Esophagus muscularis mucosa (tissue), 4 donors: ENCODE measurements at places on chromosomes 16 and 17. TPM values are rescaled to one million over a fixed set of nuclear protein-coding genes. Genes with fewer than 3 reads are reported as not detected.

Gene TBC1D3I
- total RNA-seq, result 0.19 TPM

Gene GNG13
- not detected for total RNA-seq

Gene SMIM36
- not detected for total RNA-seq

Gene STH
- total RNA-seq, result not detected

Gene ST6GALNAC2
- total RNA-seq, result 17.8 TPM

DNA sequence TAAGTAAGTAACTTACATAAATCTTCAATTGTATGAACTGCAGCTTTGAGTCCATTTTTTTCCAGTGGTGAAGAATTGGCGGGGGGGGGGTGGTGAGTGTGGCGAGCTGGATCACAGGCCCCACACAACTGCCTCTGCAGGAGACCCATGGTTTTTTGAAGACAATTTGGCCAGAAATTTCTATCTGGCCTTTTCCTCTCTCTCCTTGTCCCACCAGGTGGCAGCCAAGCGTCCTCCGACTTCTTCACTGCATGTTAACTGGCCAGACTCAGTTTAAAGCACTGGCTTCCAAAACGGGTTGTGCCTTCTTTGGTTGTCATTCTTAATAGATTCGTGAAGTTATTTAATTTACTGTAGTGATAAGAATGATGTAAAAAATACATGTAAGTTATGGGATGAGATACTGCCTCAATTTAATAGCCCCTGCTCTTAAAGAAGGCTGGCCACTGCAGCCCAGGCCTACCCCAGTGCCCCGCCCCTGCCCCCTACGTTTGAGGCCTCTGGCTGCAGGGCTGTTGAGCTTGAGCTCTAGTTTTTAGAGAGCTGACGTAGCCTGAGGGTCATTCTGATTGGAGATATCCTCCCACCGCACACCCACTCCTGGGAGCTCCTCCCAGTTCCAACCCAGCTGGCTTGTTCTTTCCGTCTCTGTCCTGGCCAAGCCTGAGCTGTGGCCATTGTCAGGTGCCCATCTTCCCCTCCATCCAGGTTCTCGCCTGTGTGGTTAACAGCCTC, 36.4 kb downstream of the AKAP1 start:
- DNase-seq, result no peak

- DNase-seq, result no peak
Observed at GRCh38 chr16:70725024-70725911, 39.4 kb upstream of the MTSS2 start.

DNA sequence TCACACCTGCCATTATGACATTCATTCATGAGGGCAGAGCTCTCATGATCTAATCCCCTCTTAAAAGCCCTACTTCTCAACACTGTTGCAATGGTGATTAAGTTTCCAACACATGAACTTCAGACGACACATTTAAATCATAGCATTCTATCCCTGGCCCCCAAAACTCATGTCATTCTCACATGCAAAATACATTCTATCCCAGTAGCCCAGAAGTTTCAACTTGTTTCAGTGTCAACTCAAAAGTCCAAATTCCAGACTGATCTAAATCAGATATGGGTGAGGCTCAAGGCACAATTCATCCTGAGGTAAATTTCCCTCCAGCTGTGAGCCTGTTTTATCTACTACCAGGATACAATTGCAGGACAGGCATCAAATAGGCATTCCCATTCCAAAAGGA, 25.2 kb downstream of the LYRM1 start:
- DNase-seq, result no peak

DNA sequence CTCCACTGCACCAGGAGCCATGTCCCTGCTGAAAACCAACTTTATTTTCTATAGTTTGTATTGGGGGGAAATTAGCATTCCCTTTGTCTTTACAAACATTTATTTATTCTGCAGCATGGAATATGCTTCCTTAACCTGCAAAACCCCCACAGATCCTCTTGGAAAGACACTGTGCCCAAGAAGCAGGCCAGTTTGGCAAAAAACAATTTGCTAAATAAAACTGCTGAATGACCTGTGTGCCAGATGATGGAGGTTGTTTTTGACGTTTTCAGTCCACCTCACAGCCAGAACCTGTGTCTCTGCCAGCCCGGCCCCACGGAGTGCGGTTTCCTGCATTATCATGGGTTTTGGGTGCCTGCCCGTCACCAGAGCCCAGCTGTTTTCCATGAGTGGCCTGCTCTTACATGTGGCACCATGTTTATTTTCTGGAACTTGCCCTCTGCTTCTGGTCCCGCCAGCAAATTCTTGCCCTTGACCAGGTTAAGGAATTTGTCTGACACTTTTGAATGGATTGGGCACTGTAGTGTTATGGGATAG, 26.4 kb downstream of the ORC6 start:
- no peak for DNase-seq

DNA sequence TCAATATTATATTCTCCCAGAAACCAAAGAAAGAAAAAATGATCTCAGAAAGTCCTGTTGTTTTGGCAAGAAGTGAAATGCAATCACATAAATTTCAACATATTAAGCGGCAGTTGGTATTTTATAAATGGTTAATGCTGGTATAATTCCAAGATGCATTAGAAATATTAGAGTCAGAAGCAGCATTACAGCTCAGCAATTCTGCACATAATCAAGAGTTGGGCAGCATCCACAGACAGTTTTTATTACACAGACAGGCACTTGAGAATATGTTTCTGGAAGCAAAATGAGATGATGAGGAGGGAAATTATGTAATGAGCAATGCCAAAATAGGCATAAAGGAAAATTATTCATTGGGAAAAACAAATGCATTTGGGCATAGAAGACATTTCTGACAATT, 148.1 kb downstream of the KCNJ2 start:
- DNase-seq, result no peak

- DNase-seq, result no peak
Observed at GRCh38 chr17:56167491-56167890, 14.2 kb downstream of the ANKFN1 start.

DNA sequence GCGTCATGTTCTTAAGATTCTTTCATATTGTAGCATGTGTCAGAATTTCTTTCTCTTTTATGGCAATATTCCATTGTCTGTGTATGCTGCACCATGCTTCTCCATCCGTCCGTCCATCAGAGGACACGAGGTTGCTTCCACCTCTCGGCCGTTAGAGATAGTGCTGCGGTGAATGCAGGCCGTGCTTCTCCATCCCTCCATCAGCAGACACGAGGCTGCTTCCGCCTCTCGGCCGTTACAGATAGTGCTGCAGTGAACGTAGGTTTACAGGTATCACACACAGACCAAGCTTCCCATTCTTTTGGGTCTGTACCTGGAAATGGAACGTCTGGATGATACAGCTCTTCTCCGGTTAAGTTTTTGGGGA, 113.5 kb downstream of the CMIP start:
- no peak for DNase-seq

DNA sequence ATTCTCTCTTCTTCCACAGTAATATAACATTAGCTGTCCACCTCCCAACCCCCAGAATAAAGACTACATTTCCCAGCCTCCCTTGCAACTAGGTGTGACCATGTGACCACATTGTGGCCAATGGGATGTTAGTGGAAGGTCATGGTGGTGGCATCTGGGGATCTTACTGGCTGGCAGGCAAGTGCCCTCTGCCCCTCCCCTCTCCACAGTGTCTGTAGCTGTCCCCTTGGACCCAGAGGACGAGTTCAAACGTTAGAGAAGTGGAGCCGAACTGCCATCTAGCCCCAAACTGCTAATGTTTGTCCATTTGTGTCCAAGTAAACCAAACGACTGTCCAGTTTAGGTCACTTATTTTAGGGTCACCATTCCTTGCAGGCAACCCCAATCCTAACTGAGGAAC, 26.6 kb upstream of the KCNG4 start:
- DNase-seq, result no peak

- no peak for DNase-seq
Observed at GRCh38 chr17:20086416-20087076, 77.4 kb downstream of the SPECC1 start.

- DNase-seq, result no peak
Observed at GRCh38 chr16:80189476-80190175, 351.2 kb upstream of the DYNLRB2 start.

DNA sequence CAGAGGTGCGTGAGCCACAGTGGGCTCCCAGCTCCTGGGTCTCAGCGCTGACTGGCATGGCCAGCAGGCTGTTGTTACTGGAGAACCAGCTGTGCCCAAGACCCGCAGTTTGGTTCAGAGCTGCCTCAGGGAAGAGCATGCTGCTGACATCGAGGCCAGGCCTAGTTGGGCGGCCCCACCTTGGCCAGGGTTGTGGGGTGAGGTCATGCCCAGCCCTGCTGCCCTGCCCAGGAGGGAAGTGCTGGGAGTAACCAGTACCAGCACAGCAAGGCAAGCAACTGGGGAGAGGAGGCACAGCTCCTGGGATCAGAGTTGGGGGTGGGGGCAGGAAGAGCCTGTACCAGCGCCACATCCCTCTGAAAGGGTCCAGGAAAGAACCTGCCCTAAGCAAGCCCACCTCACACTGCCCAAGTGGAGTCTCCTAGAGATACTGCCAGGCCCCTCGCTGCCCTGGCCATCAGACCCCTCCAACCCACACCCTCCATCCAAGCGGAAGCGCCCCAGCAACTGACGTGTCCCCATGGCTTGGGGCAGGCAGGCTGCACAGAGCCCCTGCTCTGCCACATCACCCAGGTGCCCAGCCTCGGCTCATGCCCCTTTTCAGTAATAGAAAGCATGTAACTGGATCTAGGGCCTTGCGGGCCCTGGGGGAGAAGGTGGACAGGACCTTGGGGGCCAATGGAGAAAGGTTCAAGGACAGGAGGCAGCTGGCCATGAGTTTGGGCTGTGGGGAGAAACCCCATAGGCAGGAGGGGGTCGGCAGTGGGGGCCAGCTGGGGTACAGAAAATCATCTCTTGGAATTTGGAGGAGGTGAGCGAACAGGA, 990 bp downstream of the DOK4 start:
- no peak for DNase-seq

- no peak for DNase-seq
Observed at GRCh38 chr17:50360486-50361115, 12.4 kb downstream of the MRPL27 start.

DNA sequence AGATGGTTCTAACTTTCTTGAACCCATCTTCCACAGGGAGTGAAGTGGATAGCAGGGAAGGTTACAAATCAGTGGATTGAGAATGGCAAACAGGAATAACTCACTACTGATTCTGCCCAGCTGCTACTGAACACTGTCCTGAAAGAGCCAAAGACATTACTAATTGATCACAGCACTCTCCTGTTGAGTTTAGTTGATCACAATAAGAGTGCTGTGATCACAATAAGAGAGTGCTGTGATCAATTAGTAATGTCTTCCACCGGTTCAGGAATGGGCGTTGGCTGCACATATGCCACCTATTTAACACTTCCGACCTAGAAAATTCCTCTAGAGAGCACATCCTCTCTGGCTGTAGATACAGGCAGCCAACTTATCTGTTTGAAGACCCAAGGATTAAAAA, 11.4 kb downstream of the CFAP97D1 start:
- no peak for DNase-seq

DNA sequence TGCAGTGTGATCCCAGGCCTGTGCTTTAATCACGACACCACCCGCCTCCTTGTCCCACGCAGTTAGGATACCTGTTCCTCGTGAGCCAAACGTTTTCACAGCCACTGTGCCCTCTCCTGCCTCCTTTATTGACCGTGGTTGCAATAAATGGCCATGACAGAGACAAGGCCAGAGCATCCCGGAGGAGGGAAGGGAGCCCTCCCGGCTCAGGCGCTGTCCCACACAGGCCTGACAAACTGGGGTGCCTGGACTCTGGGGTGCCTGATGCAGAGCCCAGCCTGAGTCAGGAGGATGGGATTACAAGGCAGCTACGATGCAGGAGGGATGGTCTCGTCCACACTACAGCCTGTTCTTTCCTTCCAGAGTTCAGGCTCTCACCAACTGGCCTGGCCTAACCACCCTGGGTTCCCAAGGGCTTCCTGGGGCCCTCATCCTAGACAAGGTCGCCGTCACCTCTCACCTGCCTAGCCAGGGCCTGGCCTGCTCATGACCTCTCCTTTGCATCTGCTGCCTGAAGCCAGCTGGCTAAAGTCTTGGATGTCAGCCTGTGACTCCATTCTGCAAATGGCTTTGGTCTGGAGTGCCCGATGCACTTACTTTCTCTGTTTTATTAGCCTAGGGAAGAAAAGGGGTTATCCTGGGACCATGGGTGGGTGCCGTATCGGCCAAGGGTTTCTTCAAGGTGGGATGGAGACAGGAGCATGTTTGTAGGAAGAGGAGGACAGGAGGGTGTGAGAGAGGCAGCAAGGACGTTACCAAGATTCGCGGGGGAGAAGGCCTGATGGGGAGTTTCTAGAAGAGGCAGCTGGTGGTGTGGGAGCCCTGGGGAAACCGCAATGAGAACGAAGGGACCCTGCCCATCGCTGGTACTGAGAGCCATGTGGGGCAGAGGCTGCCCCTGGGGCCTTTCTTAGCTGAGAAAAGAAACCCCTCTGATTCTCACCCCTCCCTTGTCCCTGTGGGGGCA, 234.3 kb upstream of the TNRC6C start:
- peak; percentile 64 for DNase-seq

DNA sequence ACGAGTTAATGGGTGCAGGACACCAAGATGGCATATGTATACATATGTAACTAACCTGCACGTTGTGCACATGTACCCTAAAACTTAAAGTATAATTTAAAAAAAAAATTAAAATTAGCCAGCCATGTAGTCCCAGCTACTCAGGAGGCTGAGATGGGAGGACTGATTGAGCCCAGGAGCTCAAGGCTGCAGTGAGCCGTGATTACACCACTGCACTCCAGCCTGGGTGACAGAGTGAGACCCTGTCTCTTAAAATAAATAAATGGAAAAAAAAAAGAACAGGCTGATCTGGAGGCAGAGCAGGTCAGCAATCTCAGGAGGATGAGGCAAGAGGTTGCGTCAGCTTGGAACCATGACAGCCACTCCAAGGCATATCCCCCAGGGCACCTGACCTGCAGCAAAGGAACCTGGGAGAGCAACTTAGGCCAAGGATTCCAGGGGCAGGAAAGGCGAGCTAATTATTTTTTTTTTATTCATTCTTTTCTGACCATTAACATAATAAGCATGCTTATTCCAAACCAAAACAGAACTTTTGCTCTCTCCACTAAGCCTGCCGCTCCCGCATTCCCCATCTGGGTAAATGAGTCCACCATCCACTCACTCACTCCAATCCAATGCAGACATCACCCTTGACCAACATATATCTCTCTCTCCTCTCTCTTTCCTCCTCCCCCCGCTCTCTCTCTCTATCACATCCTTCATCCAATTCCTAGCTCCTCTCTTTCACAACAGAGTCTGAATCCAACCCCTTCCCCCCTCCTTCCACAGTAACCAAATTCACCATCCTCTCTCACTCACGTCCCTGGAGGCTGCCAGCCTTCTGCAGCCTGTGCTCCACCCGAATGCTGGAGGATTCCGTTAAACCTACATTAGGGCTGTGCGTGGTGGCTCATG, 47.7 kb downstream of the TK2 start:
- no peak for DNase-seq

- no peak for DNase-seq
Observed at GRCh38 chr16:22739077-22739476, 74.9 kb upstream of the HS3ST2 start.

DNA sequence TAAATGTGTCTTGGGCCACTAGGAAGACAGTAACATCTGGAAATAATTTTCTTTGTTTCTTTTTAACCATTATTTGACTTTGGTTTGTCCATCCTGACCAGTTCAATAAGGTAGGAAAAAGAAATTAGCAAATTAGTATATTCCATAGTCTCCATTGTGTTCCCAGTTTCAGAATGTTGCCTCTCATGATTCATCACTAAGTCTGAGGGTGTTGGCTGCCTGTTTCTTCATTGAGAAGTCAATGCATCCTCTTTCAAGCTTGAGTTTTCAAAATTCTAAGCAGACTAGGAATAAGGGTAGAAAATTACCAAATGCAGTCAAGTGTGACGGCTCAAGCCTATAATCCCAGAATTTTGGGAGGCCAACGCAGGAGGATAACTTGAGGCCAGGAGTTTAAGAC, 41.9 kb downstream of the ZFHX3 start:
- DNase-seq, result no peak
